ENCODE measurements at places on chromosomes 6 and 20.

DNA sequence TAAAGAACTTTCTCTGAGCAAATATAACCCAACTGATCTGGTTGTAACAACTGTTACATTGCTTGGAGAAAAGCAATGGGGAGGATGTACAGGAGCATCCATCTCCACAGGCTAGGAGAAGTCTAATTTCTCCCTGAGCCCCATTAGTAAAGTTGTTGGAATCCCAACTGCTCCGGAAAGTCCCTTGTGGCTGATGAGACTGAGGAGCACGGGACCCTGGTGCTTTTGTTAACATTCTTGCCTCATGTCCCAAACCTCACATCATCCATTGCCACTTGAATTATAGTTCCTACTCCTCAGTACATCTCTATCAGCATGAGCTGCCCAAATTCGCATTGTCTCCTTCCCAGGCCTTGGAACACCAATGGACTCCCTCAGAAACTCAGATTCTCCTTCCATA lies 260.6 kb upstream of the BMP2 start:
- no peak for DNase-seq

DNA sequence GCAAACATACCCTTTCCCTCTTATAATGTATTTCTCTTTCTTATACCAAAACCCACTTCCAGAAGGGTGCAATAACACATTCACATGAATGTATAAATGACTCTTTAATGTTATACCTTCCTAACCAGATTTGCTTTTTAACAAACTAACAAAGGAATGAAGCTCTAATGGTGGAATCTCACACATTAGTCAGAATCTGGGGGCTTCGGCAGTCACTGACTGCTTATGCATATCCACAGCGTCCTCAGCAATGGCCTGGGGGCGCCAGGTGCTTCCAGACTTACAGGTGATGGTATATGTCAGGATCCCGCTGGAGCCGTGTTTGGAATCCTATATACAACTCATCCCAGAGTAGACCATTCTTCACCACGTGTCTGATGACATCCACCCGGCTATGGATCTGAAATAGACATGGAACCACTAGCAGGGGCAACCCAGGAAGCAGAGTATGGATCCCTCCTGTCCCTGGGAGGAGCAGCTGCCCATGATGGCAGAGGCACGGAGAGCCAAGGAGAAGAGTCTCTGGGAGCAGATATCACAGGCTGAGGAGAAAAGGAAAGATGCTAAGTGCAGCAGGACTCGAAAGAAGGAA lies 150.8 kb upstream of the RIPOR2 start:
- DNase-seq = no peak

DNA sequence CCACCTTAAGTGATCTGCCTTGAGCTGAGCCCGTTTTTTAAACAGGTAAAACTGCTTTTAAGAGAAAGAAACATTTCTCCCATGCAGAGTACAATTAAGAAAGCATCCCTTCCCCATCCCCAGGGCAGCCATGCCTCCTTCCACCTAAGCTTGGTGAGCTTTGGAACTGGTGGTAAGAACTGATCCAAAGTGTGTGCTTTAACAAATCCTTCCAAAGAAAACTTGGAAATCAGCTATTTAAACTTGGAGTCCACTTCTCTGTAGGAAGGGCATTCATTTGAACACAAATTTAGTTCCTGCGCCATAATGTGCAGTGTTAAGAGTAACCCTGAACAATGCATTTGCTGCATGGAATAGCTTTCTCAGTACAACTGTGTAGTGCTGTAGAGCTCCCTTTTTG lies 17.0 kb downstream of the GMDS start:
- DNase-seq = no peak

- no peak for DNase-seq
Observed at GRCh38 chr6:16729744-16730143, 31.5 kb downstream of the ATXN1 start.

DNA sequence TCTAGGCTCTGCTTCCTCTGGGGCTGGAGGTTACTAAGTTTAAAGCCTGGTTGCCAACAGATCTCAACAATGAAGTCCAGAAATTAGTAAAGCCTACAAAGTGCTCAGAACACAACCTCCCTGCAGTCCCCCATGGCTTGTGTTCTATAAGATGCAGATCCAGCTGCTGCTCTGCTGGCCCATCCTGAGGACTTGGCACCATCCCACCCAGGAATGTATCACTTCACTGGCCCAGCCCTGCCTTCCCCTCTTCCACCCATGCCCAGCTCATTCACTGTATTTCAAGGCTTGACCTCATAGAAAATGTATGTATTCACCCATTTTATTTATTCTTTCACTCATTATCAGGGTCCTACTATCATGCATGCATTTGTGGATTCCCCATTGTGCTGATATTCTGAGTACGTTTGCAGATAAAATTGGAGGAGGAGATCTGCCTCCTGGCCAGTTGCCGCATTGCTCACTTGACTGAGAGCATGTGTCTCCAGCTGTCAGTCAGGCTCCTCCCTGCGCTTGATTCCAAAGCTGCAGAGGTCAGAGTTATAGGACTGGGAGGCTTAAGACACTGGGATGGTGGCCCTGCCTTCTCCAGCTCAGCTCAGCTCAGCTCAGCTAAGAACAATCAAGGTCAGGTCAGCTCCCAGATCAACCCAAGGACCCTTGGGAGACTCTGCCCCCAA lies 104.8 kb downstream of the MAFB start:
- no peak for DNase-seq

DNA sequence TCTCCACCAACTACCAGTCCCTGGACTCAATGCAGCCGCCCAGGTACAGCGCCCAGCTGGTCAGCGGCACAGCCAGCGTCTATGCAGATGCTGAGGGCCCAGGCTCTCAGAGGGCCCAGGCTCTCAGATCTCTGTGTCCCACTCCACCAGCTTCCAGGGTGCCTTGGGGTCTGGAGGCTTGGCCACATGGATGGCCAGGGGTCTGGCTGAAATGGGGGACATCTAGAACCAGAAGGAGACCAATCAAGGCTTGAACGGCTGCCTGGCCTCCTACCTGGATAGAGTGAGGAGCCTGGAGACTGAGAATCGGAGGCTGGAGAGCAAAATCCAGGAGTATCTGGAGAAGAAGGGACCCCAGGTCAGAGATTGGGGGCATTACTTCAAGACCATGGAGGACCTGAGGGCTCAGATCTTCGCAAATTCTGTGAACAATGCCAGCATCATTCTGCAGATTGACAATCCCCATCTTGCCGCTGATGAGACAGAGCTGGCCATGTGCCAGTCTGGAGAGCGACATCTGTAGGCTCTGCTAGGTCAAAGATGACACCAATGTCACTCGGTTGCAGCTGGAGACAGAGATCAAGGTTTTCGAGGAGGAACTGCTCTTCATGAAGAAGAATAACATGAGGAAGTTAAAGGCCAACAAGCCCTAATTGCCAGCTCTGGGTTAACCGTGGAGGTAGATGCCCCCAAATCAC lies 44.1 kb upstream of the GRM4 start:
- DNase-seq = no peak

DNA sequence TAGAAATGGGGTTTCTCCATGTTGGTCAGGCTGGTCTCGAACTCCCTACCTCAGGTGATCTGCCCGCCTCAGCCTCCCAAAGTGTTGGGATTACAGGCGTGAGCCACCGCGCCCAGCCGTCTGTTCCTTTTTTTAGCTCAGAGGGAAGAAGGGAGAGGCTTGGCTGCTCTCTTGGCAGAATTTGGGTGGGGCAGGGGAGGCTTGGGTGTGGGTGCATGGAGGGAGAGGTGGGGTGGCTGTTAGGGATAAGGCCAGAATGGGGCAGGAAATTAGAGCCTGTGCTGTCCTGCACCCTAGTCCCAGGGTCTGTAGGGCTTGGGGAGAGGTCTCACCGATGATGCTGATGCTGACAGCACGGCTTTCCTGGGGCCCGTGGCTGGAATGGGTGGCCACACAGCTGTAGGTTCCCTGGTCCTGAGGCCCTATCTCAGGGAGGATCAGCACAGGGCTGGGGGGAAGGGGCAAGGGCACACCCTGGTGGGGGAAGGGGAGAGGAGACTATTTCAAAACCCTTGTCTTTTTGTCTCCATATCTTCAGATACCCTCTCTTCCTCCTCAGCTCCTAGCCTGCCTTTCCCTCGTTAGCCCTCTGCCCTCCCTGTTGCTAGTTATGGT lies 2.0 kb downstream of the AGER start:
- no peak for DNase-seq

GRCh38 chr6:15194453-15194852 lies 51.4 kb upstream of the JARID2 start:
- DNase-seq = no peak

DNA sequence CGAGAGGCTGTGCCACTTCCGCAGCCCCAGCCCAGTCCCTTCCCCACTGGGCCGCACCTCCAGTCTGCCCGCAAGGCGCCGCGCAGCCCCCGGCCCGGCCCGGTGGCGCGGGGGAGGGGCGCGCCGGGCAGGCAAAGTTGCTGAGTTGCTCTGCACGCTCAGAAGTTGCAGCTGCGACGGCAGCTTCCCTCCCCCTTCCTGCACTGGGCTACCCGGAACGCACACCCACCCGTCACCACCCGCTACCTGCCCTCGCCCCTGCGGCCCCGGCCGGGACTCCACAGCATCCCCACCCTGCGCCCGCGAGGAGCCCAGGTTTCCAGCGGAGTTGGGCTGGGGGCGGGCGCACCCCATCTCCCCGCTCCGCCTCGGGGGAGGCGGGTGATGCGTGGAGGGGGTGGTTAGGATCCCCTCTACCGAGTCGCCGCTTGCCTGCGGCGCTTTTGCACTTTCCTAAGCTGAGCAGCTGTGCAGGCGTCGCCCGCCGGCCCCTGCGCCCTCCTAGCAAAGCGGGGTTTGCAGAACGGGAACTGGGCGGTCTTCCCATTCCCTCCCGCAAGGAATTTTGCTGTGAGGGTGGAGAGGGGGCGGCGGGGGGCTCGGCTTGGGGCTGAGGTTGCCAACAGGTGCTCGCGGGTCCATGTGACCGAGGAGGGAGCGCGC lies 55.9 kb upstream of the RREB1 start:
- DNase-seq = no peak

DNA sequence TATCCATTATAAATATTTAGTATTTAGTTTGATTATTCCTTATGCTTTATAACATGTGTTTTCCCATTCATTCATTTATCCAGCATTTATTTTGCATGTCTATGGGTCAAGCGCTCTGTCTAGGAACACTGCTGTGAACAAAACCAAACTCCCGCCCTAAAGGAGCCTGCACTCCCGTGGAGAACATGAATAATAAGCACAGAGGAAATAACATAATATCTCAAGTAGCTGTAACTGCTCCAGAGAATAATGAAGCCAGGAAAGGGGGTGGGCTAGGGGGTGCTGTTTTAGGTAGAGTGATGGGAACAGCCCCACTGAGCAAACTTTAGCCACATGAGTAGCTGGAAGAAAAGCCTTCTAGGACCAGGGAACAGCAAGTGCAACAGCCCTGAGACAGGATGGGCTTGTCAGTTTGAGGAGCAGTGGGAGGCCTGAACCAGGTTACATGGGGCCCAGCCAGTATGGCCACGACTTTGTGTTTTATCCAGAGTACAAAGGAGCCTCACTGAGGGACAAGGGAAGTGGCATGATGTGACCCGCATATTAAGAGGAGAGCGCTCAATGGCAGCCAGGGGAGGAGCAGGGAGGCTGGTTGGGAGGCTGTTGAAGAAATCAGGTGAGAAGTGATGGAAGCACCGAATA lies 24.4 kb upstream of the PRND start:
- no peak for DNase-seq

DNA sequence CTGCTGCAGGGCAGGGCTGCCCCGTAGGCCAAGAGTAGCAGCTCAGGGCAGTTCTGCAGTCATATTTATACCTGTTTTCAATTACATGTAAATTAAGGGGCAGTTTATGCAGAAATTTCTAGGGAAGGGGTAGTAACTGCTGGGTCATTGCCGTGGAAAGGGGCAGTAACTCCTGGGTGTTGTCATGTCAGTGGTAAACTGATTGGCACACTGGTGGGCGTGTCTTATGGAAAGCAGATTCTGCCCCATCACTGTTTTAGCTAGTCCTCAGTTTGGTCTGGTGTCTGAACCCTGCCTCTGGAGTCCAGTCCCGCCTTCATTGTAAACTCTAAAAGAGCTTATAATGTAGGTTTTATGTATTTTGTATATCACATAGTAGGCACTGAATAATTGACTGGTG lies 22.1 kb downstream of the MAP3K4 start:
- DNase-seq = no peak

- no peak for DNase-seq
Observed at GRCh38 chr20:54620611-54621010, 145.2 kb downstream of the DOK5 start.

DNA sequence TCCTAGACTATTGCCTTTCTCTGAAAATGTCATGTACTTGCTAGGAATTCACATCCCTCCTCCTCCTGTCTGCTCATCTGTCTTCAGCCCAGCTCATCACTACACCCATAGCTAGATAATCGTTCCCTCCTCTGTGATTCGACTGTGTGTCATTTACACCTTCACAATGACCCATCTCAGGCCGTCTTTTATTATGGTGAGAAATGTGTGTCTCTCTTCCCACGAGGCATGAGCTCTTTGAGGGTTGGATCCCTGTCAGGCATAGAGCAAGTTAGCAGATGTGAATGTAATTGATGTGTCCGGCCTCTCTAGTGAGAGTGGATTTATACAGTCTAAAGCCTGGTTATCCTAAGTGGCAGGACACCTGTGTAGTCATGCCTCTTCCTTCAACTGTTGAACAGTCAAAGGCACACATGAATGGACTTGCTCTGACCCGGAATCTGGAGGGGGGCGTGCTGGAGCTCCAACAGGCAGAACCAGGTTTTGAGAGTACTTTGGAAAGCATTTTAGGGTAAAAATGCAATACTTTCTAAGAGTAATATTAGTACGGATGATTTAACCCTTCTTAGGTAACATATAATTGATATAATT lies 182.1 kb downstream of the UTRN start:
- DNase-seq = no peak

- DNase-seq = no peak
Observed at GRCh38 chr6:29537714-29538403, 21.7 kb downstream of the UBD start.

DNA sequence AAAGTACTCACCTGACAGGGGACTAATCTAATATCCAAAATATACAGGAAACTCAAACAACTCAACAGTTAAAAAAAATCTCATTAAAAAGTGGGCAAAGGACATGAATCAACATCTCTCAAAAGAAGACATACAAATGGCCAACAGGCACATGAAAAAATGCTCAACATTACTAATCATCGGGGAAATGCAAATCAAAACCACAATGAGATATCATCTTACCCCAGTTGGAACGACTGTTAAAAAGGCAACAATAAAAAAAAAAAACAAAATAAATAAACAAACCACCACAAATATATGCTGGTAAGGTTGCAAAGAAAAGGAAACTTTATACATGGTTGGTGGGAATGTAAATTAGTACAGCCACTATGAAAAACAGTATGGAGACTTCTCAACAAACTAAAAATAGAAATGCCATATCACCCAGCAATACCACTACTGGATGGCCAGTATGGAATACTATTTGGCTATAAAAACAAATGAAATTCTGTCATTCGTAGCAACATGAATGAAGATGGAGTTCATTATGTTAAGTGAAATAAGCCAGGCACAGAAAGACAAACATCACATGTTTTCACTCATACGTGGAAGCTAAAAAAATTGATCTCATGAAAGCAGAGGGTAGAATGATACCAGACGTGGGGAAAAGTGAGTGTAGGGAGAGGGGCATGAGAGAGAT lies 6.6 kb downstream of the SIRPB2 start:
- no peak for DNase-seq

DNA sequence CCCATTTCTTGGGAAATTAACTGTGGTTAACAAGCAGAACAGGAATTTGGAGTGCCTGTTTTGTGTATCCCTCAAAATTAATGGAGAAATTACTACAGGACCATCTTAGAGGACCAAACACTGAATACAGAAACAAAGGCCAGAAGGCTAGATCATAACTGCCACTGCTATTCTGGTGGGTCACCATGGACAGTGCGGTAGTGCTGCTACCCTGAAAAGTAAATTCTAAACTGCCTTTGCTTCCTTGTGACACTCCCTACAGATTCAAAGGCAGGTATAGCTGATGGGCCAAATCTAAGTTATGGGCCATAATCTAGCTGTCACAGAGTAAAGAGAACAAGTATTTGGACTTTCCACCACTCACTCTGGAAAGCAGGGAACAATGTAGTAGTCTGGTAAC lies 575.8 kb upstream of the ADGRB3 start:
- DNase-seq = no peak
